HT1080 (cell line): ENCODE measurements at places on chromosomes 16 and 17.

DNA sequence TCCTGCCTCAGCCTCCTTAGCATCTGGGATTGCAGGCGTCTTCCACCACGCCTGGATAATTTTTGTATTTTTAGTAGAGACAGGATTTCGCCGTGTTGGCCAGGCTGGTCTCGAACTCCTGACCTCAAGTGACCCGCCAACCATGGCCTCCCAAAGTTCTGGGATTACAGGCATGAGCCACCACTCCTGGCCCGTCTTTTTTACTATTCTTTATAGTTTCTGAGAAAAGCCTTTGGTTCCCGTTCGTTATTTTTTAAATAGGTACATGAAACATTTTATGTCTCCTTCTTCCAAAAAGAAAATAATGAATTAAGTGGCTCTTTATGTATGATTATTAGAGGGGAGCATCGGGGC is 570 bp upstream of the BCO1 start:
- DNase-seq: no peak

DNA sequence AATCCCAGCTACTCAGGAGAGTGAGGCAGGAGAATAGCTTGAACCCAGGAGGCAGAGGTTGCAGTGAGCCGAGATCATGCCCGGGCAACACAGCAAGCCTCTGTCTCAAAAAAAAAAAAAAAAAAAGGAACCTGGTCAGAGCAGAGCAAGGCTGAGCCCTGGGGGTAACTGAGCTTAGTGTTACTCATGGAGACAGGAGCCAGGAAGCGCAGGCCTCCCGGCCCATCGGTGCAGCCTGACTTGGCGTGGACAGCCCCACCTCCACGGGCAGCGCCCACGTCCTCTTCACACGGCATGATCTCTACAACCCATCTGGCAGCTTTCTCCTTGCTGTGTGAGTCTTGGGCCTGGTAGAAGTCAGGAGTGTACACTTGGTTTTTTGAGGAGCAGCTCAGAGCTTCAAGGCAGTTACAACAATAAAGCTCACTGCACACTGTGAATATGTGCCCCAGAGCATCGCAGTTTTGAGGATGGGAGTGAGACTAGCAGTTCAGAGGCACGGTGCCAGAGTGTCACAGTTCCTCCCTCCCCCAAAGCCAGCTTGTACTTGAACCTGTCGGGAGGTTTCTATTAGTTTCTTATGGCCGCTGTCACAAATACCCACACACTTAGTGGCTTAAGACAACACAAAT is 129.9 kb downstream of the RAP1GAP2 start:
- DNase-seq: peak; percentile 32

DNA sequence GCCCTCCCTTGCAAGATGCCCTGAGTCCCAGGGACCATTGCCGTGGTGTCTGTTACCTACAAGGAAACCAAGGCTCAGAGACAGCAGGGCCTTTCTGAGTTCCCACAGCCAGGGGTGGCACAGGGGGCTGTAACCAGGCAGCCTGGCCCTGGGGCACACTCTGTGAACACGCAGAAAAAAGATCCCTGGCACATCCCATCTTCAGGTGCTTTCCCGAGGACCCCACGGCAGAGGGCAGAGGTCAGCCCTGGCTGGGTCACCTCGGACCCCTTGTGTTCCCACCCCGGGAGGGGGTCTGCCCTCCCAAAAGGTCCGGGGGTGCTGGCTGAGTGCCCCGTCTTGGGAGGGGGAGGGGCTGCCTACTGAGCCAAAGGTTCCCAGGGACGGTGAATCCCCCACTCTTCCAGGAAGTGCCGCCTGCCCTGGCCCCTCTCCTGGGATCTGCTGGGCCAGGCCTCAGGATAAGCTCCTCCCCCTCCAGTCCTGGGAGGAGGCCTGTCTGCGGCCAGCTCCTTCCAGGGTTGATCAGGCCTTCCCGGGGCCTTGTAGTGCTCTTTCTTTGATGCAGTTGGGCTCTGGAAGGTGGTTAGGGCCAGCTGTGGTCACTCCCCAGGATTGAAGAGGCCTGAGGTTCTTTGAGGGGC is 8.1 kb downstream of the GLIS2 start:
- DNase-seq: no peak

- no peak for DNase-seq
These were observed 186.4 kb upstream of the CHMP6 start for GRCh38 chr17:80805032-80805751.

GRCh38 chr17:170130-170670 is 11.2 kb downstream of the DOC2B start:
- no peak for DNase-seq

- DNase-seq: no peak
These were observed 71.5 kb downstream of the GAS7 start for GRCh38 chr17:10126616-10127501.

- DNase-seq: peak; percentile 81
These were observed 49.0 kb downstream of the BCL7C start for GRCh38 chr16:30844671-30845449.

- no peak for DNase-seq
These were observed 82.6 kb downstream of the RAP1GAP2 start for GRCh38 chr17:2878751-2879254.

- DNase-seq: no peak
These were observed 303.8 kb upstream of the ASIC2 start for GRCh38 chr17:33596899-33597298.

DNA sequence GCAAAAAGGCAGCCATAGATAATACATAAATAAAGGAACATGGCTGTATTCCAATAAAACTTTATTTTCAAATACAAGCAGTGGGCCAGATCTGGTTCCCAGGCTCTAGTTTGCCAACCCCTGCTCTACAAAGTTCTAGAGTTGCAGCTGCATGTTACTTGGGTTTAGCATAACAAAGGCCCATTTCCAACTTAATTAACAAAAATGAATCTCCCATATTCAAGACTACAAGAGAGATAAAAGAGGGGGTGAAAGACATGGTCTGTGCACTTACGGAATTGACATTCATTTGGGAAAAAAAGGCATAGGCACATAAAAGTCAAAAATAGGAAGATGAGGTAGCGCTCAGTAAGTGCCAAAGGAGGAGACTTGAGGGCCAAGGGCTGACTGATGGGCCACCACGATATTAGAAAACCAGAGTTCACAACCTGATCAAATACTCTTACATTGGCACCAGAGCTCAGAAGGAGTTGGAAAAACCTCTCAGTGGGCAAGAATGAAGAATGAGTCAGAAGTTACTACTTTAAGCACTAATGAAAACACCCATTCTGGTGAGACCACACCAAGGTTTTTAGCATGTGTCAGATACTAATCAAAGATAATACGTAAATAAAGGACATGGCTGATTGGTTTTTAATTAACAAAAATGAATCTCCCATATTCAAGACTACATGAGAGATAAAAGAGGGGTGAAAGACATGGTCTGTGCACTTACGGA is 164.0 kb downstream of the VPS53 start:
- DNase-seq: peak; percentile 52

DNA sequence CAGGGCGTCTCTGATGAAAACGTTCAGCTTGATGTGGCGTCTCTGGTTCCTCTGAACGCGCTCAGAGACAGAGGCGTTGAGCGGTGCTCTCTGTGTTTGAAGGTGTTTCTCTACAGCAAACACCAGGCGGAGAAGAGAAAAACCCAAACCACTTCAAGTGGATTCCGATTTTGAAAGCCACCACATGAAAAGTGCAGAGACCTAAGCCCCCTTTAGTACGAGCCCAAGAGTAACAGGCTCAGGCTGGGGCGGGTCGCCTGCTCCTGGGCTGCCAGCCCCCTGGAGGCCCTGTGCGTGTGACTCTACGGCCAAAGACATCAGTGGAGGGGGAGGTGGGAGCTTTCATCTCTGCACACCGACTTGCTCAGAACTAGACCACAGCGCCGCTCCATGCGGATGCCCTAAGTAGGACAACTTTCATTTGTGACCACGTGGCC is 328.4 kb downstream of the MAF start:
- DNase-seq: no peak

DNA sequence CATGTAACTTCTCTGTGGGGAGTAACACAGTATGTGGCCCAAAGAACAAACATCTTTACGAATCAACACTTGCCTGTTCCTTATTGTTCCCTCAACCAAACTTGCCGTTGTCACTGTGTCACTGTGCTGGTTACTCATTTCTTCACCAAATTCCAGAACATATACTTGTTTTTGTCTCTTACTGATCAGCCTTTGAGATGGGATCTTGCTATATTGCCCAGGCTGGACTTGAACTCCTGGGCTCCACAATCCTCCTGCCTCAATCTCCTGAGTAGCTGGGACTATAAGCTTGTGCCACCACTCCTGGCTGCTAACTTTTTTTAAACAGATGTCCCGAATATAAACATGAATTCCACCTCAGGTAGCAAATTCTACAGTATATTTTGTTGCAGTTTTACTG is 115.1 kb downstream of the PARN start:
- DNase-seq: no peak

DNA sequence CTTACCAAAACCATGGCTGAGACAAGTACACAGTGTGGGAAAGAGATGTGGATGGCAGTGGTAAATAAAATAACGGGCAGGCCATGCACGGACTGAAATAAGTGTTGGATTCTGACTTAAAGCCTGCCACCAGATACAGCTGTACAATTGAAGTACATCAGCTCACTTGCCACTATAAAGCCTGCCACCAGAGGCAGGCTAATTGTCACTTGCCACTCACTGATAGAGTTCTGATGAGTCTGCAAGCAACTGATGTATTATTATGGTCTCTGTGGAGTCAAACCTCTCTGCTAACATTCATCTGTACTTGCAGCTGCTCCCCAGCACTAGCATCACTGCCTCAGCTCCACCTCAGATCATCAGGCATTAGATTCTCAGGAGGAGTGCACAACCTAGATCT is 93.0 kb downstream of the CYTH1 start:
- DNase-seq: no peak

DNA sequence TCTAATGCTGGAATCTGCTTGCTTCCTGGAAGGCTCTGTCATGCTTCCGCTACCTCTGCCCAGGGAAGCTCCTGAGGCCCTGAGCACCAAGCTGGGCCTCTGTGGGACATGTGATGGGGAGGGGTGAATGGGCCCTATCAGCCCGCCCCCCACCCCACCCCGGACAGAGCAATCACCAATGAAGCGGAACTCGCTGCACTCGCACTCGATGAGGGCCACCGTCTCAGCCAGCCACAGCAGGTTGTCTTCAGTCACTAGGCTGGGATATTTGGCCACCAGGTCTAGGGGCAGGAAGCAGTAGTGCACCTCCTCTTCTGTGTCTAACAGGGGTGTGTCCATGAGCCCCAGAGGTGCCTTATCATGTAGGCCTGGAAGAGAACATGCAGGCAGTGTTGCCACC is 23.6 kb downstream of the KCTD19 start:
- no peak for DNase-seq

- DNase-seq: no peak
These were observed 48.0 kb downstream of the TMEM235 start for GRCh38 chr17:78279360-78279990.

DNA sequence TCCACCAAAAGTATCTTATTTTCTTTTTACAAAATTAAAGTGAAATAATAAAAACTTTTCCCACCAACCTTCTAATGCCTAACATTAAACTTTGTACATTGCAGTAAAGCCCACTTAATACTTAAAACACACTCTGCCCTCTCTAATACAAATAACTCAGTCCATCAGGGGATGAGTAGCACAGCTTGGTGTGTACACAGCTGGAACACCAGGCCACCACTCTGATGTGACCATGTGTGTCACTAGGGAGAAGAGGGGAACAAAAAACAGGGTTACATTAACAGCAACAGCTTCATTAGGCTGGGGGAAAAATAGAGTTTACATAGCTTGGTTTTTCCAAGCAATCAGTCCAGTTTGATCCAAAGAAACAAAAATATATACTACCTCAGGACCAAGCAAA is 295.0 kb downstream of the CEP112 start:
- DNase-seq: no peak

- no peak for DNase-seq
These were observed 212.5 kb upstream of the MPHOSPH6 start for GRCh38 chr16:82382521-82382920.

- no peak for DNase-seq
These were observed 77.3 kb upstream of the CDH5 start for GRCh38 chr16:66289051-66289680.

- no peak for DNase-seq
These were observed 41.5 kb upstream of the MYOCD start for GRCh38 chr17:12624211-12624610.

- no peak for DNase-seq
These were observed 394.2 kb upstream of the PMFBP1 start for GRCh38 chr16:72566174-72566573.

- no peak for DNase-seq
These were observed 109.2 kb downstream of the C16orf95 start for GRCh38 chr16:87207965-87208364.
